Inflammatory macrophage (primary cell): ENCODE measurements at places on chromosomes 6 and 20.

- DNase-seq: no peak
Measured at GRCh38 chr6:22271081-22271480, 25.8 kb downstream of the PRL start.

- no peak for DNase-seq
Measured at GRCh38 chr20:32189691-32190615, 17.6 kb downstream of the PLAGL2 start.

- DNase-seq: no peak
Measured at GRCh38 chr6:47502920-47503319, 25.3 kb downstream of the CD2AP start.

DNA sequence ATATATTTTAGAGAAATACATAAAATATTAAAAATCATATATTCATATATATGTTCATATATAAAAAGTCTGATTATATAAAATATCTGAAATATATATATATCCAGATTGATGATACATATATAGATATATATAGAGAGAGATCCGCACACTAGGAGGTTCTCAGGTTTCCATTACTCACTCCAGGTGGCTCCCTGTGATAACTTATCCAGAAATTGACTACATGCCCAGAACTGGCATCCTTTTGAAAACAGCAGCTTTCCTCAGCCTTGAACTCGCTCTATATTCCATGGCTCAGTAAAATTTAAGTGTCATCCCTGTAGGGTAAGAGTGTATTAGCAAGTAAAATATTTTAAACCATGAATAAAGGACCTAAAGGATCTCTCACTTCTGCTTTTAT, 206.8 kb downstream of the TINAG start:
- no peak for DNase-seq

DNA sequence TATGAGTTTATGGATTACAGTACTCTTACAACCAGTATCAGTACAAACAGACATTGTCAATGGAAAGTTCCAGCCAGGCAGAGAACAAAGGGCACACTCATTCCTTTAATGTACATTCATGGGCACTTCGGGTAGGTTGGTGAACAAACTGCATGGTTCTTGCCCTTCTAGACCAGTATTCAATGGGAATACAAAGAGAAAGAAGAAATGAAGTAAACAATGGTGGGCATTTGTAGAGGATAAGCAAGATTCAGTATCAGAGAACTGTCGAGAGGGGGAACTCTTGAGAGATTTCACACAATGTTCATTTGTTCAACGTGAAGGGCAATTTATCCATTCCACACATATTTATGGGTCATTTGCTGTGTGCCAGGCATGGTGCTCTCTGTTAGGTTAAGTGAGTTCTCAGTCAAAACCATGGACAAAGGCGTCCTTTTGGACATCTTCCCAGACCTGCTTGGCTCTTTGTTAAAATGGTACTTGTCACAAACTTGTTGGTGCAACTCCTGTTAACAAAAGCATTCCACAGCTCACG, 714.8 kb downstream of the DHX35 start:
- DNase-seq: no peak

GRCh38 chr6:98484696-98485095, 349.7 kb upstream of the POU3F2 start:
- no peak for DNase-seq

- DNase-seq: no peak
Measured at GRCh38 chr6:95292011-95292410, 285.3 kb upstream of the MANEA start.

DNA sequence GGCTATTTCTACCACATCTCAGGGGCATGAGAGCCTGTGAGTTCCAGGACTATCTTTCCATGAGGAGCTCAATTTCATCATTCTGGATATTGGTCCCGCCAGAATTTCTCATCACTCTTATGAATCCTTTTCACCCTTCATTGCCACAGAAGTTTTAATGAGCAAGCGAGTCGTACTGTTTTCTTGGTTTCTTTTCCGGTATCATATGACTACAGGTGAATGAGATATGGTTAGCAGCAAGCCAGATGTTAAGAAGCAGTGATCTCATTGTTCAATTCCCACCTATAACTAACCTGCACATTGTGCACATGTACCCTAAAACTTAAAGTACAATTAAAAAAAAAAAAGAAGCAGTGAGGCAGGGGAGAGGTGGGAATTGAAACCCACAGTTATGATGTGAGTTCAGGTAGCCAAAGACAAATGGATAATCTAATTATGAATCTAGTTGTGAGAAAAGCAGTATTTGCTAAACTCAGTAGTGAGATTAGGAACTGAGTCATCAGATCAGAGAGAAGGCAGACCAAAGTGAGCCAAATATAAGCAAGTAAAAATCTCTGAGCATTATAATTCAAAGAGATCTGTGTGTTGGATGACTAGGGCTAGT, 78.0 kb upstream of the ELOVL5 start:
- DNase-seq: no peak

- DNase-seq: no peak
Measured at GRCh38 chr6:161142957-161143296, 130.9 kb downstream of the AGPAT4 start.

DNA sequence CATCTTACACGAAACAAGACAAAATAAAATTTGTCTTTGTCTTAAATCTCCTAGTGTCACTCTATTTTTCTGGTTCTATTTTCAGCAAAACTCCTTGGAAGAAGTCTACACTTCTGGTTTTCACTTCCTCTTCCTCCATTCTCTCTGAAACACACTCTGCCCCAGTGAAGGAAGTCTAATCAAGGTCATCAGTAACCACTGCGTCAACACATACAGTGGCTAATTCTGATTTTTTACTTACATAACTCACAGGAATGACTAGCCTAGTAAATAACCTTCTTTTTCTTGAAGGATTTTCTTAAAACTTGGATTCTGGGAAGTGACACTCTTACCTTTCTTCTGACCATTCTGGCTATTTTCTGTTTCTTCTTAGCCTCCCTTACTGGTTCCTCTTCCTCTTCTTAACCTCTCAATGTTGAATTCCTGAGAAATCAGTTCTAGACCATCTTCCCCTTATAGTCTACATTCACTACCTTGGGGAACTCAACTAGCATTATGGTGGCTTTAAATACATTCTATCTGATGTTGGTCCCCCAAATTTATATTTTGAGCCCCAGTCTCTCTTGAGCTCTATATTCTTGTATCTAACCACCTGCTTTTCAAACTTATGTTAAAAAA, 37.5 kb downstream of the AIG1 start:
- peak; percentile 79 for DNase-seq

- DNase-seq: no peak
Measured at GRCh38 chr6:44269921-44270525, at the start of gene TMEM151B. TSS of gene TMEM151B (plus strand) at chr6:44270450. CDS start at chr6:44270743, 293 bp downstream.

GRCh38 chr6:90159452-90159851, 137.2 kb downstream of the BACH2 start:
- DNase-seq: no peak

DNA sequence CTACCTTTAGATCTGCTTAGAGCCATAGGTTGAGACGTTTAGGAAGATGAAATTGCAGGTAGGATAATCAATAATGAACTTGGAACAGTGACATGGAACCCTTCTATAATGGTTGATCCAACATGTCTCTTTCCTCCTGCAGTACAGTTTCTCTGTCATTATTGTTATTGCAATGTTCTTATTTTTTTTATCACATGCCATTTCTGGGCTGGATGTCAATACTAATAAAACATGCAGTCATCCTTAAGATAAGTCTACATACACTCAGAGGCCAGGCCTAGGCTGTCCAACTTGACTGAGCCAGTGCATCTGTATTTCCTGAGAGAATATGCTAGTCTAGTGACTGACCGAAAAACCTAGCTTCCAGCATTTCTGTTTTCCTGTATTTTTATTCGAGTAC, 75.3 kb upstream of the THEMIS start:
- DNase-seq: no peak

GRCh38 chr6:19159089-19159488, 678.1 kb upstream of the ID4 start:
- DNase-seq: no peak

GRCh38 chr6:137313928-137314855, 95.0 kb upstream of the IFNGR1 start:
- peak; percentile 61 for DNase-seq

DNA sequence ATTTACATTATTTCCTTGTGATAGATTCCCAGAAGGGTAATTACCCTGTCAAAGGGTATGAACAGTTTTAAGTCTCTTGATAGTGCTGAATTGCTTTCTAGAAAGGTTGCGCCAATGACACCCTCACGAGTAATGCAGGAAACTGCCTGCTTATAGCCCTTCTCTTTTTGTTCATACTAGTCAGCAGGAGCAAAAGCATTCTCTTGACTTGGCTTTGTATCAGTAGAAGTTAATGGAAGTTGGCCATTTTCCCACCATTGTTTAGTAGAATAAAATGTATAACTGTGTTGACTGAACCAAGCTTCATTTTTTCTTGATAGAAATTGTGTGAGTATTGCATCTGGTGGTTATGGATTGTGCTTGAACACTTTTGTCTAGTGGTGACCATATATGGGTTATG, 100.1 kb downstream of the FARS2 start:
- no peak for DNase-seq

- DNase-seq: no peak
Measured at GRCh38 chr6:36968266-36968977, 13.9 kb downstream of the PI16 start.

DNA sequence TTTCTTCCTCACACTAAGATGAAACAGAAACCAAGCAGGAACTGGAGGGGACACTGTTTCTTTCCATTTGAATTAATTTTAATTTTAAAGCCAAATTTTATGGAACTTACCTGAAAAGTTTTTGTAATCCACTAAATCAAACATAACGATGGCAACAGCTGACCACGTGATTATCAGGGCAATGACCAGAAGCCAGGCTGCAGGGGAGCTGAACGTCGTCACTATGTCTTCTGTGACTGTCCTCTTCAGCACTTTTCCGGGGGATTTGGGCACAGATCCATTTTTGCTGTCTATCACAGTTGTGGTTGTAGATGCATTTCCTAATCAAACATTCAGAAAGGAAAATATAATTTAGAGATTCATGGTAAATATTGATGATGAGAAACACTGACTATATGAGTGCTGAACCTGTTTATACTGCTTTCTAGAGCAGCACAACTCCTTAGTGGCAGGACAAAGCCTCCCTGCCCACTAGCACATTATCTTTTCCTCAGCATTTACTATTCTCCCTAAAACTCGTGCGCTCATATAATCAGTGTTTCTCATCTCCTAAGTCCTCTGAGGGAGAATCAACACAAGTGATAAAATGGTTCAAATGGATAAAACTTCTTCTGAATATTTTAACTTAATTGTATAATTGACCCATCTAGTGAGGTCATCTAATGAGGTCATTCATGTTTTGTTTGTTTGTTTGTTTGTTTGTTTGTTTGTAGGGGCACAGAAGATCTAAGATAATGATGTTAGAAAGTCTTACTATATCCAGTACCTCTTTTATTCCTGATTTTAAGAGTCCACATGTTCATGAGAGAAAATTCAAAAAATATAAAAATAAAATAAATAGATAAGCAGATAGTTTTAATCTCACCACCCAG, 65.7 kb downstream of the TRDN start:
- DNase-seq: no peak

- DNase-seq: peak; percentile 26
Measured at GRCh38 chr6:39335780-39336545, 13.5 kb upstream of the KCNK16 start.

- DNase-seq: peak; percentile 44
Measured at GRCh38 chr6:35034411-35035191, 106.5 kb downstream of the TCP11 start.

DNA sequence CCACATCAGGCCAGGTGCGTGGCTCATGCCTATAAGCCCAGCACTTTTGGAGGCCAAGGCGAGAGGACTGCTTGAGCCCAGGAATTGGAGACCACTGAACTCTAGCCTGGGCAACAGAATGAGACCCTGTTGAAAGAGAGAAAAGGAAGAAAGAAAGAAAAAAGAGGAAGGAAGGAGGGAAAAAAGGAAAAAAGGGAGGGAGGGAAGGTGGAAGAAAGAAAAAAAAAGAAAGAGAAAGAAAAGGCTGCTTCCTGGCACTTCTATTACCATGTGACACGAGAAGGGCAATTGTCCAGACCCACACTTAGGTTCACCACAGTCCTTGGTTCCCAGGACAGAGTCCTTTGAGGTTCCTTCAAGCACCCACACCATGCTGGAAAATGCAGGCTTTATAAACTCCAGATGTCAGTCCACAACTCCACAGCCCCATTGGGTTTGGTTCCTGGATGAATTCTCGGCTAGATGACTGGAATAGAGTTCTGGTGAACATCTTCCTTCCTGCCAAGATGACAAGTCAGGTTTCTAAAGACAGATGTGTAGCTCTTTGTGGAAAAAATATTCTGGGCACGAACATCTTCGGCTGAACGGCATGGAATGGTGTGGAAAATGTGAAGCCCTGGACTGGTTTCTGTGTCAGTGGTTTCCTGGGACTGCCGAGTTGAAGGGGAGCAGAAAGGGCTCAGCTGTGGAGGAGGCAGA, 32.5 kb downstream of the NT5E start:
- no peak for DNase-seq

GRCh38 chr6:149889326-149889725, 8.6 kb downstream of the RAET1E start:
- DNase-seq: no peak

DNA sequence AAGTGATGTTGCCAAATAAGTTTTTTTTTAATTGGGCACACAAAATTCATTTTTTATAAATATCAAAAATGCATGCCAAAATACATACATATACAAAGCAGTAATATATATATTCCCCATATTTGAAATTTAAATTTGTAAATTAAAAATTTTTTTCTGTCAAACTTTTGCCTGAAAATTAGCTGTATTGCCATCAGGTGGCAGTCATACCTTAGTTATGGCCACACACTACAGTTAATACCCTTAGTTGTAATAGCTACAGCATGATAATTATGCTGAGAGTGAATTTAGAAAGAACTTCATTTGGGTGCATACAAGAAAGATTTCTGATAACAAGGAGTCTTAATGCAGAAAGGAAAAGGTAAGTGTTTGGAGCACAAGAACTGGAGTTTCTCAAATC, 46.2 kb upstream of the SDHAF4 start:
- DNase-seq: peak; percentile 25

DNA sequence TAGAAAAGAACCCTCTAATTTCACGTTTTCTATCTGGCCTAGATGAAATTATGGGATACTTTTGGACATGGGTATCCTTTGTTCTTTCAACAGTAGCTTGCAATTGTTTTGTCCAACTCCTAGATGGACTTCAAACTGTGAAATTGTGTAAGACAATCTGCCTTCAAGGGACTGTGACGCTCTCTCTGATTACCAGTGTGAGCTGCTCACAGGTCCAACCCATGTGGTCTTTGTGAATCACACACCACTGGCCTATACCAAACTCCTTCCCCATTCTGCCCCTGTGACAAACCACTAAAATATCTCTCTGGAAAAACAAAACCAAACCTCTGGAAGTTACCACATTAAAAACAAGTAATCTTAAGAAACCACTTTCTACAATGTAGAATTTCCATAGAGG, 59.5 kb downstream of the NINL start:
- peak; percentile 47 for DNase-seq
